ENCODE measurements at places on chromosomes 2 and 18. TPM values are rescaled to one million over a fixed set of nuclear protein-coding genes. Genes with fewer than 3 reads are reported as not detected.

DNA sequence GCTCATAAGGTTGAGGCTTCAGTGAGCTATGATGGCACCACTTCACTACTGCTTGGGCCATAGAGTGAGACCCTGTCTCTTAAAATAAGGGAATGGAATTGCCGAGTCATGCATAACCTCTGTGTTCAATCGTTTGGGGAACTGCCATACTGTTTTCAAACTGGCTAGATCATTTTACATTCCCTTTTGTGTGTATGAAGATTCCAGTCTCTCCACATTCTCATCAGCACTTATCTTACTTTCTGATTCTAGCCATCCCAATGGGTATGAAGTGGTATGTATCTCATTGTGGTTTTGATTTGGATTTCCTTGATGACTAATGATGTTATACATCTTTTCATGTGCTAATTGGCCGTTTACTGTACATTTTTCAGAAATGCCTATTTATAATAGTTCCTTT is 23.7 kb downstream of the MARCHF7 start:
- DNase-seq = no peak

DNA sequence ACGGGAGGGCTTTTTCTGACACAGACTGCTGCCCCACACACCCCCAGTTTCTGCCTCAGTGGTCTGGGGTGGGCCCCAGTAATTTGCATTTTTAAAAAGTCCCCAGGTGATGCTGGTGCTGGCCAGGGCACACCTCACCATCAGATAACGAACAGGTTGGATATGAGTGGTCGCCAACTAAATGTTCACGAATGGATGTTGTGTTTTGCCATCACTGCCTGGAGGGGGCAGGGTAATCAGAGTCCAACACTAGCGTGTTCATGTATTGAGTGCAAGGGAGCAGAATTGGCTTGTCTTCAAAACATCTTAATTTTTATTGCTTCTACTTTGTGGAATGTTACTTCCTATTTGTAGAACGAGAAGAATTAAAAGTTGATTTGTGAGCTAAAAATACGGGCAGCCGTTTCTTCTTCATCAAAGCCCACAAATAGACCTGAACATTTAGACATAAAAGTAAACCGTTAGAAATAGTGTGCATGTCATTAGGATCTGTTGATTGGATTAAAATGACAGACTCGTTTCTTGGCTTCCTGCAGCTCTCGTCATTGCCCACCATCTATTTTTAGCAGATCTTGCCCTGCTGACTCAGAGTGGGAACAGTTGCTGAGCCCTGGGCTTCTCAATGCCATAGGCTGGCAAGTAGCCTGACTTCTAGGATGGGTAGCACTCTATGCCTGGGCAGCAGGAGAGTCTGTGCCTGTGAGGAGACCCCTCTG is 45.2 kb downstream of the NCK2 start:
- no peak for DNase-seq

DNA sequence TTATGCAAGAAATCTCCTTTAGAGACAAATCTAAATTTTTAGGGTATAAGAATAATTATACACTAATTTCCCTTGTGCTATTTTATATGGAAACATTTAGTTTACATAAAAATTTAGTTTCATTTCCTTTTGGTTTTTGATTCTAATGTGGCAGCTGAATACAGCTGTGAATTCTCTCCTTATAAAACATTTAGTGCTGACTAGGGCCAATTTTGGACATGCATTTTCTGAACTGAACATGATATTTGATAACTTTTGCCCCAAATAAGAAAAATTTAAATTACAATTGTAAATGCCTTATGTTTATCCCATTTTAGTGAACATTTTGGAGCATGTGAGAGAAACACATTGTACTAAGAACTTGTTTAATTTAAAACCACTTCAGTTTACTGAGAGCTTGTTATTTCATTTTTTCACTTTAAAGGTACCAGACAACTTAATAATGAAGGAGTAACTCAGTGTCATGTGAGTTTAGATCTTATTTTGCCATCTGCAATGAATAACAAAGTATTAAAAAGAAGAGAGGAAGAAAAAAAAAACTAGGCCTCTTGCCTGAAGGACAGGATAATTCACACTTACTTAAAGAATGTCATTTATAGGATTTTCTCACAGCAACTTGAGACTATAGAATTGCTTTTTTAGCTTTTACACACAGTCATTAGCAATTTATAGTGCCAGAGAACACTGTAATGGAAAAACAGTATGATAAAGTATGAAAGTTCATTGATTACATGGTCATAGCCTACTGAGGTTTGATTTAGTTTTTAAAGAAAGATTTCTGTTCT is 209.7 kb downstream of the ERBB4 start:
- DNase-seq = no peak

DNA sequence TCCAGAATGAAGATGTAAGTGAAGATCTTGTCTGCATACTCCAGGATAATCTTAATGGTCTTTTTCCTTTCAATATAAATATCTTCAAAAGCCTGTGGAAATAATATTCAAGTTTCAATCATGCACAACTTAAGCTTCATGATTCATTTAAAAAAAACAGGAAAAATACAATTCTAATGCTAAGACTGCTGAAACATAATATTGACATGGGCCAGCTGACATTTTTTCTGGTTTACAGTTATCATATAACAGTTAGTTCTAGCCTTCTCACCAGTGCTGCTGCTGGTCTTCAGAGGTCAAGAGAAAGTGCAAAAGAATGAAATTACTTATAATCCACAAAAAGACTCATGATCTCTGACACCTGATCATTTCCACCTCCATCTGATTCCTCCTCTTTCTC is 110.4 kb upstream of the SCN1A start:
- no peak for DNase-seq

DNA sequence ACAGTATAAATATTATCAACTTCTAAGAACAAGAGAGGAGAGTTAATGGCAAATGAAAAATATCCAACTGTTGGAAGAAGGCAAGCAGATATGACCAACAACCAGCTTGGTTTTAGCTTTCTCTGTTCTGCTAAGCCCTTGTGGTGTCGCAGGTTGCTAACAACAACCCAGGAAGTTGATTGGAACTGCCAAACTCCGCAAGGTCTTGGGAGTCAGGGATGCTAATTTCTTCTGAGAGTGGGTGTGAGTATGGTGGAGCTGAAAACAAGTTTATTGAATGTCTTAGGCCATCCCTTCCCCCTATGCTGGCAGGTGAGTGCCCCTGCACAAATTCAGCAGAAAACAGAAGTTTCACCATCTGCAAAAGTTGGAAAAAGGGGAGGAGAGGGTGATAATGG is 17.5 kb downstream of the BZW1 start:
- DNase-seq = no peak

The KRCC1 gene
- total RNA-seq = 8.0 TPM

The ZC3H6 gene
- total RNA-seq = 14.0 TPM

The CHRNG gene
- 3.5 TPM for total RNA-seq

The LRATD1 gene
- total RNA-seq = 19.4 TPM
